ENCODE measurements at places on chromosomes 4 and X. TPM values are rescaled to one million over a fixed set of nuclear protein-coding genes. Genes with fewer than 3 reads are reported as not detected.

FRAS1 gene
- 0.04 TPM for total RNA-seq

P2RY4 gene
- total RNA-seq, result not detected

TLR2 gene
- total RNA-seq, result 1.2 TPM

- no peak for DNase-seq
Measured at GRCh38 chrX:964831-965416, 247.5 kb downstream of the CRLF2 start.

Data from activated naive CD8-positive, alpha-beta T cell treated with anti-CD3 and anti-CD28 coated beads for 36 hours (primary cell).